ENCODE measurements at places on chromosomes 5 and 9.

- no peak for DNase-seq
Observed at GRCh38 chr9:133763272-133764183, 25.4 kb upstream of the SARDH start.

- no peak for DNase-seq
Observed at GRCh38 chr9:93097511-93098201, 1.6 kb downstream of the CARD19 start.

DNA sequence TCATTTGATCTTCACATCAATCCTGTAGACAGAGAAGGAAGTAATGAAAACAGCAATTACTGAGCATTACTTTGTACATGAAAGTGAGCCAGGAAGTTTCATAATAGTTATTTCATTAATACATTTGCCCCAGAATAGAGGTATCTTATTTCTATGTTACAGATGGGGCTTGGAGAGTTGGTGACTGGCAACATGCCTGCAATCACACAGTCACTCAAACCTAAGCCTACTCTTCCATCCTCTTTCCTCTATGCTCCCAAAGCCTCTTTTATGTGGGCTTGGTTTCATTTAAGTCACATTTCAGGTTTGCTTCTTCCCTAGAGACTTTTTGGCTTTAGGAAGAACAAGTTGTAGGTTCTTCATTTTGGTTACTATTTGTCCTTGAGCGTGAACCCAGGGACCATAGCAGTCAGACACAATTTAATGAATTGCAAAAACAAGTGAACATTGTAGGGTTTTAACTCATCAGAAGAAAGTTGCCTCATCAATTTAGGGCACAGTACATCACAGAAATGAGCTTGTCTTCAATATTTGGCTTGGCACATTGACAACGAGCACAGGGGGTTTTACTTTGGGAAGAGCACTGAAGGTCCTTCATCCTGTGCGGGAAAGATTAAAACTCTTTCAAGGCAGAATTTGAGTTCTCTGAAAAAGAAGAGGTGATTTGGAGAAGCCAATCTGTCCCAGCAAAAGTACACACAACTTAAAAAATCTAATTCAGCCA is 381.1 kb downstream of the TMEM38B start:
- no peak for DNase-seq

DNA sequence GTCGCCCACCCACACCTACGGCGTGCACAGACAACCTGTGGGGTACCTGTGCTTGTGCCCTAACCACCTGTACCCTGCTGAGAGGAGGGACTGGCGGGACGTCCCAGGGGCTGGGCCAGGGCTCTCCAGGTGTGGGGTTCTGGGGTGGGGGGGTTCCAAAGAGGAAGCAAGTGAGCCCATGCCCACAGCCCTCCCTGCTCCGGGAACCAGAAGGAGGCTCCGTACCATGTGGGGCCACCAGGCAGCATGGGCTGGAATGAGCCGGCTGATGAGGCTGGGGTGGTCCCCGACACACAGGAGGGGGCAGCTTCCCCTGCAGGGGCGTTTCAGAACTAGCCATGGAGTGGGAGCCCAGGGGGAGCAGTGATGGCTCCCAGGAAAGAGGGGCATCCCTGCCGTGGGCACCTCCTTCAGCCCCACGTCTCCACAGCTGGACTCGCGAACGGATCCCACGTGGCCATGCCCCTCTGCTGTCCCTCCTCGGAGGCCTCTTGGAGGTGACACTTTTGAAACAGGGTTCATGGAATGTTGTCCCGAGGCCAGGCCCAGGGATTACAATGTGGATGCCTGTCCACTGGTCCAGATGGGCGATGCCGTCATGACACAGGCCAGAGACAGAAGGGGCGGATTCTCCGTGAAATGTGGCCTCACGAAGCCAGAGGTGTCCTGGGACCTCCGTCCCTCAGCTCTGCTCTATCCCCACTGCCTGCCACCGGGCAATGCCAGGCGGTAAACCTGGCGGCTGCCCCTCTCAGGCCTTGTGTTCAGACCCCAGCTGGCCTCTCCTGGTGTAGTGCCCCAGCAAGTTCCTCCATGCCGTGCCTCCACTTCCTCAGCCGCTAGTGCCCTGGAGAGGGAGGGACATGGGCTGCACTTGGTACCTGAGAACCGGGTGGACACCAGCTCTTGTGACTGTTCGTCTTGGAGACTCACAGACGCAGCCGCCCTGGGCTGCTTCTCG is 33.6 kb upstream of the IRX4 start:
- DNase-seq = no peak

GRCh38 chr9:124110307-124110915 is 98.8 kb downstream of the LHX2 start:
- no peak for DNase-seq

GRCh38 chr5:21806943-21807342 is 1046.2 kb downstream of the CDH12 start:
- no peak for DNase-seq
